ENCODE measurements at places on chromosomes 2 and 18.

DNA sequence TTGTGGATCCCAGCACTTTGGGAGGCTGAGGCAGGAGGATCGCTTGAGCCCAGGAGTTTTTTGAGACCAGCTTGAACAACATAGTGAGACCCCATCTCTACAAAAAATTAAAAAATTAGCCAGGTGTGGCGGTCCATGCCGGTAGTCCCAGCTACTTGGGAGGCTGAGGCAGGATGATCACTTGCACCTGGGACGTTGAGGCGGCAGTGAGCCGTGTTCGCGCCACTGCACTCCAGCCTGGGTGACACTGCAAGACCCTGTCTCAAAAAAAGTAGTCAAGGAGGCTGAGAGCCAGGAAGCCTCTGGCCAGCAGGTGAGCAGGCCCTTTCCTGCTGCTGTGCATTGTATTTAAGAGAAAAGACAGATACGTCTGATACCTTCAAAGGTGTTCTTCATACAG lies 11.1 kb upstream of the PROC start:
- DNase-seq: no peak

DNA sequence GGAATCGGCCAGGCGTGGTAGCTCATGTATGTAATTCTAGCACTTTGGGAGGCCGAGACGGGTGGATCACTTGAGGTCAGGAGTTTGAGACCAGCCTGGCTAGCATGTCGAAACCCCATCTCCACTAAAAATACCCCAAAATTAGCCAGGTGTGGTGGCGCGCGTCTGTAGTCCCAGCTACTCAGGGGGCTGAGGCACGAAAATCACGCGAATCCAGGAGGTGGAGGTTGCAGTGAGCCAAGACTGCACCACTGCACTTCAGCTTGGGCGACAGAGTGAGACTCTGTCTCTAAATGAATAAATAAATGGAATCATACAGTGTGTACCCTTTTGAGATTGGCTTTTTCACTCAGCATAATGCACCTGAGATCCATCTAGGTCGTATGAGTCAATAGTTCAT lies 19.4 kb upstream of the TTC39C start:
- DNase-seq: no peak

DNA sequence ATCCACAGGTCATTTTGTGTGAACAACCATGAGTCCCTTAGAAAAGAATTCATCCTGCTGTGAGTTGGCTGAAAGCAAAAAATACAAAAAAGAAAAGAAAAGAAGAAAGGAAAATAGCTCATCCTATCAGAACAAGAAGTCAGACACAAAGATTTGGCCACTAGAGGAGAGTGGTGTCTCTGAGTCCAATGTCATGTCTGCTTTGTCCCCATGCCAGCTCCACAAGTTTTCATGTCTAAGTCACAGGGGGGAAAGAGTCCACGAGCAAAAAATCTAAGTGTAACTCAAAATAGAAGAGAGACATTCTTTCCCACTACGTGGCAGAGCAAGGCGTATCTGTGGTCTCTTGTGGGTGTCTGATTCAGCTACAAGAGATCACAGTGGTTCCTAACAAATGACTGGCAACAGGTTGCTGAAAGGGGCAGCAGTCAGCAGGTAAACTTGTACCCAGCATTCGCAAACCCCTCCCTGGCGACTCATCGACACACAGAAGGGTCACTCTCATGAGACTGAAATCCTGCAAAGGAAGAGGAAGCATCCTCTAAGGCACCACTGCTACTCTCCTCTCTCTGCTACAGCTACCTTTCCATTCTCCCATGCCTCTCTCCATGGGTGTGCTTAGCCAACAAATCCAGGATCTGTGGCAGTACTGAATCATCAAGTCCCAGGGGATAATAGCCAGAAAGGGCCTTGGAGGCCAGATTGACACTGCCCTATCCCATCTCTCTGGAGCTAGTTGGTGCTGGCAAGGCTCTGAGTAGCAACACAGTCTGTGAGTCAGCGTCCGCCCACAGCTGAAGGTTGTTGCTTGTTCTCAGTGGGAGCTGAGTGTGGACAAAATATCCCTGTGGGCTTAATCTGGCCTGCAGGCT lies 123.0 kb upstream of the SLC39A10 start:
- peak; percentile 90 for DNase-seq

- DNase-seq: no peak
Measured at GRCh38 chr2:122078451-122078850, 323.0 kb downstream of the TSN start.

- DNase-seq: peak; percentile 17
Measured at GRCh38 chr2:23541503-23542229, 156.7 kb downstream of the KLHL29 start.

- no peak for DNase-seq
Measured at GRCh38 chr18:54279477-54280219, 10.3 kb downstream of the POLI start.

DNA sequence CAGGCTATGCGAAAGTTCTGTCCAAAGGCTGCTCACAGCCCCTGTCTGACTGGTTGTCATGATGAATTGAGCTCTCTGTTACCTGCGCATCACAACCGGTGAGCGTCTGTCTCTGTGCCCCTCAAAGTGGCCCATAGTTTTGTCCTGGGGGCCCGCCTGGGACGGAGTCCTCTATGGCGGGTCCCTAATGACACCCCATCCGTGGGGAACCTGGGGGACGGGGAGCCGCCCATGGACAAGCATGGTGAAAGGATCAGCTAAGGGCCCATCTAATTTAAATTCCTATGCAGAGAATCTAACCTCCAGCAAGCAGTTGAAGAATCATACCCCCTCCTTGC lies 473 bp downstream of the ELMOD3 start:
- DNase-seq: no peak

DNA sequence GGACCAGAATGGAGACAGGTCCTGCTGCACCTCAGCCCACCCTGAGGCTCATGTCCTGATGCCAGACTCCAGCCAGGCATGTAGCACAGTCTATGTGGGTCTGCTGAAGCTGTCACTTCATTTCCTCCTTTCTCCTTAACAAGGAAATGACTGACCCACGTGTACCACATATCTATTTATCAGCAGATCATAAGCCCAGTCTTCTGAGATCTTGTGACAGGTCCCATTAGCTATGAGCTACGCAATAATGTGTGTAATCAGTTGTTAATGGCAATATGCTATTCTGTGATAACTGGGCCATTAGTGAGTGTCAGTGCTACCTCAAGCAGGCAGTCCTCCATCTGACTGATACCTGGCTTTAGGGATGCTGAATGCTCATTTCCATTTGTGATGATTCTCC lies 615.3 kb downstream of the BCL11A start:
- DNase-seq: no peak

DNA sequence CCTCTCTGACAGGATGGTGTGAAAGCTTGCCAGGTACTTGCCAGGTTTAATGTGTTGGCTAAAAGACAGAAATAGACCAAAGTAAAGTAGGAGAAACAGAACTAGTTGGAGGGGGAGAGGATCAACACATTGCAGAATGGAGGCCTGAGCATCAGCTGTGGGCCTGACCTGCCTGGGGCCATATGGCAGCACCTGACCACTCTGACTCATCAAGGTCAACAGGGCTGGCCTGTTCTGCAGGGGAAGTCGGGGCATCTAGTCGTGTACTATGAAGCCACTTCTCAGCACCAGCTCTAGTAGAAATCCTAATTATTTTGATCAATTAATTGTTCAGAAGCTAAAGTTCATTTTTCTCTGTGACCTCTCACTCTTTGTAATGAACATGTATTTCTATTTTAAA lies 35.8 kb upstream of the NOSTRIN start:
- no peak for DNase-seq

DNA sequence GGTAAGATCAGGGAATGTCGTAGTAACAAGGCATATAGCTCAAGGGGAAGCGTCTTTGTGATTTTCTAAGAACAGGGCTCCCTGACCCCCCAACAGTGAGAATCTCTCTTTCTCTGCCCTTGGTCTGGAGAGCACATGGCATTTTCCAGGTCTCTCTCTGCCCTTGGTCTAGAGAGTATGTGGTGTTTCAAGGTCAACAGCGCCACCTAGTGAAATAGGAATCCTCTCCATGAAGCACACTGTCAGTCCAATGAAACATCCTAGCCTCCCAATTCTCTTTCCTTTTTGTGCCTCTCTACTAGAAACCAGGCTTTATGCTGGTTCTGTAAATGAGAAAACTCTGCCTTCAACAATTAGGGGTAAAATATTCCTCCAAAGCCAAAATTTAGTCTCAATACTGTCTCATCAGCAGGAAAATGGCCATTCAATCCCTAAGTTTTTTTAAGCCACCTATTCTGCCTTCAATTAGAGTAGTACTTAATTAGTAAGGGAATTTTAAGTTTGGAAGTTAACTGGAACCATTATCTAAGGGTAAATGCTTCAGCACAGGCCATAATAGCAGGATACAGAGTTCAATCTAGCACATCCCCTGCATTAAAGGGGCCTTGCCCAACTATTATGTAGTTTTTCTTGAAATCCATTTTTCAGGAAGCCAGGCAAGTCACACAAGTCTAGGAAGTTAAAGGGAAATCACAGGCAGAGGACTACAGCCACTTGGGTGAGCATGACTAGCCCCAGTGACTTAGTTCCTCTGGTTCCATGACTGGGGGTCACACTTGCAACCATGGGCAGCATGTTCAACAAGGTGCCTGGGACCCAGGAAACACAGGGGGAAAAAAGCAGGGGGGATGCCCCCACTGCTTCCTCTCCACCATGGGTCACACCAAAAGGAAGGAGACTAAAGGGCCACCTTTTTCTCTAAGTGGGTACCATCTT lies 12.4 kb downstream of the DYM start:
- peak; percentile 51 for DNase-seq

Data from HFFc6 (cell line).